ENCODE measurements at places on chromosomes 1 and 21.

GRCh38 chr1:214050513-214051401, 63.0 kb downstream of the PROX1 start:
- no peak for DNase-seq

DNA sequence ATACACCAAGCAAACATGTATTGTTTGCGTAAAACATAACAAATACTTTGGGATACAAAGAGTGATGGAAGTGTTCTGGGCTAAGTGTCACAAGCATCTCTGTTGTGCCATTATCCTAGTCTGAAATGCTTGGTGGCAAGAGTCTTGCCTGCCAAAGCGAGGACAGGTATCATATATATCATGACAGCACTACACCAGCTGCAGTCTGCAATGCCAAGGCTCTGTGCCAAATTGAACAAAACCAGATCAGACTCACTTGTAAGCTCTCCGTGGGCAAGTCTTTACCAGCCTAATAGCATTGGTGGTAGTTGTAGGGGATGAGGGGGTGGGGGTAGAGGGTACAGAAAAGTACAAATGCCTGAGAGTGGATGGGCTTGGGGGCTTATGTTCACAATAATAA, 119.2 kb downstream of the RWDD3 start:
- DNase-seq: no peak

GRCh38 chr1:213057264-213058059, 6.4 kb downstream of the RPS6KC1 start:
- no peak for DNase-seq

DNA sequence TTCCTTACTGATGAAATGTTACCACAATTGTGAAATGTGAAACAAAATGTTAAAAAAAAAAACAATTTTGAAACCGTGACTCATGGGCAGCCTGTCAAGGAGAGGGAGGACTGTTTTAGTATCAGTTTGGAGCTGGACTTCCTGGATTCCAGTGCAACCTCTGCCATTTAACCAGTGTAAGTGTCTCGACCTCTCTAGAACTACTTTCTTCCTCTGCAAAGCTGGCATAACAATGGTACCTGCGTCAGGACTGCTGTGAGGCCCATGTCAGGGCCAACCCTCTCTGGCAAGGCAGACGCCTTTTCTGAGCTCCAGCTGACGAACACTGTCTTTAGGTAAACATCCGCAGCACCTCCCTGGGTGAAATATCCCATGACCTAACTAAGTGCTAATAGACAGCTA, 20.9 kb downstream of the URB1 start:
- DNase-seq: no peak

DNA sequence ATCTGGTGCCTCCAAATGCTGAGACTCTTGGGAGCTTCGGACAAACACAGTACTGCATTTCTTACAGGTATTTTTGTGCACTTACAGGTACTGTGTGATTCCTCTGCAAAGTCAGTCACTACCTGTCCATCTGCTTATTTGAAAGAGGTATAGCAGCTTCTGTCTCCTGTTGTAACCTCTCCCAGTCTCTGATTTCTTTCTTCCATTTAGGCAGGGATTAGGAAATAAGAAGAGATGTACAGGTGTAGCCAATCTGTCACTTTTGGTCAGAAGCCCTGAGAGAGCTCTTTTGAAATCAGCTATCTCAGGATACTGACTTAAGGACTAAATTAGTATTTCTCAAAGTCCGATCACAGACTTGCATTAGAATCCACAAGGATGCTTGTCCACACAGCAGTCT, 54.0 kb downstream of the AKT3 start:
- DNase-seq: no peak

All from iPS DF 19.7 (cell line).